NCI-H774 (cell line): ENCODE measurements at places on chromosomes 3 and 15.

- no peak for DNase-seq
Observed at GRCh38 chr3:115162759-115163158, 15.7 kb upstream of the ZBTB20 start.

DNA sequence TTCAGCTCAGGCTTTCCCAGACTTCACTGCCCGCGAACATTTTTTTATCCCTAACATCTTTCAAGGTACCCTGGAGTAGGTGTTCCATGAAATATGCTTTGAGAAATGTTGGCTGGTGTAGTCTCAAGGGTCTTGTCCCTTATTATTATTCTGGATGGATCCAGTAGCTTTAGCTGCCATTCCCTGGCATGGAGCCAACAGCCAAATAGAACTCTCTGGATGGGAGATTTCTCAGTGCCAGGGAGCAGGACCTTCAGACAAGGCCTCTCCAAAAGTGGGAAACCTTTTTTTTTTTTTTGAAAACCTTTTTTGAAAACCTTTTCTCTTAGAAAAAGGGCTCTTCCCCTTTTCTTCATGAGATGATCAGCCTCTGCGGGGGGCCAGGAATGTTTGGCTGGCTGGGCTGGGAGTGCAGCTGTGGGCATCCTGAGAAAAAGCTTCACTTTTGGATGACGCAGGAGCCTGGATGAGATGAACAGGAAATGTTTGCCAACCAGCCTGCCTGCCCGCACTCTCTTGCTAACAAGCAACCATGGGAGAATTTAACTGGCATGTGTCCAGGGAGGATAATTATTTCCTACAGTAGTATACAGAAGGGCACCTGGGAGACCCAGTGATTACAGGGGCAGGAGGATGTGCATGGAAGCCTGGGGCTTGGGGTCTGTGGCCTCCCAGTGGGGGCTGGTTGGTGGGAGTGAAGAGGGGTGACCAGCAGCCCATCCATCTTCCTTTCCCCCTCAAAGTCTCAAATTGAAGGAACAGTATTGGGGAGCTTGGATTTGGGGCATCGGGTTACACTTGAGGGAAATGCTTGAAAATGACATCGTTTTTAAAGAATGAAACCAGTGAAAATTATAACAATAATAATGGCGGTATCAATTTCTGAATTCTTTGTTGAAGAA is 109.1 kb upstream of the LRIG1 start:
- DNase-seq, result peak; percentile 61

DNA sequence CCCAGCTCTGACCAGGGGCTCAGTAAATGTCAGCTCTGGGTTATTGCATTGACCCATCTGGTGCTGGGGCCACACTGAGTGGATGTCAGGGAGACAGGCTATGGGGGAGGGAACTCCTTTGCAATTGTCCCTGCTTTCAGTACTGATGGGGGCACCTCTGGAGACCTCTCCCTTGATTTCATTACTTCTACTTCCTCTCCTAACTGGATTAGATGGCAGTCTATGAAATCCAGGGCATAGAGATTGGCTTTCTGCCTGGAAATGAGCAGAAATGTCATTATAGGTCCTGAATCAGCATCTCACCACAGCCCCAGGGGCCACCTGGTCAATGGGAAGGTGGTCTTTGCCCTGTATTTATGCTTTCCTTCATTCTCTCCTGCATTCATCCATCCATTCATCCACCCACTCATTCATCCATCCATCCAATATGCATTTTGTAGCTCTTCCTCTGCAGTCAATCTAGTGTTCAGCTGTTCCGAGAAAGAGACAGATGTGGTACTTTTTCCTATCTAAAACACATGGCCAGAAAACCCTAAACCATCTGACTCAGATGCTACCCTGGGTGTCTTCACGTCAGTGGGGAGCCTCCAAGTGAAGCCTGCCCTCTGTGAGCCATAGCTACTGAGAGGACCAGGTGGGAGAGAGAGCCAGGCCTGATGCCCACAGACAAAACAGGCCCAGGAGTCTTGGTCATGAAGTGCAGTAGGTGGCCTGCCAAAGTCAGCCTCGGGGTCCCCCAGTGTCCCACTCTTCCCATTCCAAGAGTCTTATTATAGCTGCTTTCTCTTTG is 57.1 kb downstream of the CCDC33 start:
- no peak for DNase-seq

GRCh38 chr15:31262143-31262530 is 64.5 kb upstream of the KLF13 start:
- no peak for DNase-seq

DNA sequence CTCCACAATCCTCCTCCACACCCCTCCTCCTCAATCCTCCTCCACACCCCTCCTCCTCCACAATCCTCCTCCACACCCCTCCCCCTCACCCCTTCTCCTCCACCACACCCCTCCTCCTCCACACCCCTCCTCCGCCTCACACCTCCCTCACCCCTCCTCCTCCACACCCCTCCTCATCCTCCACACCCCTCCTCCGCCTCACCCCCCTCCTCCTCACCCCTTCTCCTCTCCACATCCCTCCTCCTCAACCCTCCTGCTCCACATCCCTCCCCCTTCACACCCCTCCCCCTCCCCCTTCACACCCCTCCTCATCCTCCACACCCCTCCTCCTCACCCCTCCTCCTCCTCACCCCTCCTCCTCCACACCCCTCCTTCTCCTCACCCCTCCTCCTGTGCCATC is 69.8 kb upstream of the BLM start:
- DNase-seq, result no peak

DNA sequence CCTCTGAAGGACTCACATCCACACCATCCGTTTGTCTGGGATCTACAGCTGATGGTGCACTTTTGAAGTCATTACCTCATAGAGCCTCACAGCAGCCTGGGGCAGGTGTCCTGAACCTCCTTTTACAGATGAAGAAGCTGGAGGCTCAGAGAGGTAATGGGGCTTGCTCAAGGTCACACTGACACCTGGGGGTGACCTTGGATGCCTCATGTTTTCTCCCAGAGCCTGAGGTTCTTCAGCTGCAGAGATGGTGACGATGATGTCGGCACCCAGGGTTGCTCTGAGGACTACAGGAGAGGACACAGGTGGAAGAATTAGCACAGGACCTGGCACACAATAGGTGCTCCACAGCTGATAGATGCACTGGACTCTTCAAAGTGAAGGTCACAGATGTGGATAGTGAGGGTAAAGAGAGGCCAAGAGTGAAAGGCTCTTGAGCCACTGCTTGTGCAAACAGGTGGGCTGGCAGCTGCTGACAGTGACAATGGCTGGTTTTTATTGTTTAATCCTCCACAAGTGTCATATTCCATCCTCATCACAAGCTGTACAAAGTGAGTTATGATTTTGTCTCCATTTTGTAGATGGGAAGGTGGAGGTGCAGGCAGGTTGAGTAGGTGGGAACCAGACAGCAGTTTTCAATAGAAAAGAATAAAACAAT is 17.4 kb upstream of the ATP2B2 start:
- DNase-seq, result no peak

DNA sequence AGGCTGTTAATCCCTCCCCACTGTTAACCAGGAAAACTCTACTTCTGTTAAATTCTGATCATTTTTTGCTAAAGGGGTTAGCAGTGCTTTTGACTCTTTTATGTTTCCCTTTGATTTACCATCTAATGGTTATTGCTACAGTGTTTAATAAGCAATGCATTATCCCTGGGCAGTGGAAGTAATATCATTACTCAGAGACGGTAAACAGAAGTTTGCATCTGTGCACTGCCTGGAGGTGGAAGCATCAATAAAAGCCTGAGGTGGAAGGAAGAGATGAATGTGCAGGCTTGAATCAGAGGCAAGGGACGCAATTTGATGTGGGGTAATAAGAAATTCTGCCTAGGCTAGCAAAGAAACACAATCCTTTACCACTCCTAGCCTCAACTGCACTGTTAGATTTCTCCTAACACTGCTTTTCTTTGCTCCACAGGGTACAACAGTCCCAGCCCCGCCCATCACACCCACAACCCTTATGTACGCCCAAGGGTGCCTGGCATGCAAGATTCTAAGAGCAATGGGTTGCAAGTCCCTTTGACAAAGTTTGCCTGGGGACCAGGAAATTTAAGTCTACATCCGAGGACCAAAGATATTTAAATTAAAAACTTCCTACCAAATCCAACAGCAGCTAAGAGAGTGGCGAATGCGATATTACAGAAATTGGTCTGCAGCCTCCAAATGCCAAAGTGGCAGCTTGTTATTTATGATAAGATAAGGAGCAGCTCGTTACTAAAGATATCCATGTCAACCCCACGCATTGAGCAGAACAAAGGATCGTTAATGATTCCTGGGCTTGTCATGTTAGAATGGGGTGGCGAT is 261.4 kb downstream of the FHIT start:
- no peak for DNase-seq

DNA sequence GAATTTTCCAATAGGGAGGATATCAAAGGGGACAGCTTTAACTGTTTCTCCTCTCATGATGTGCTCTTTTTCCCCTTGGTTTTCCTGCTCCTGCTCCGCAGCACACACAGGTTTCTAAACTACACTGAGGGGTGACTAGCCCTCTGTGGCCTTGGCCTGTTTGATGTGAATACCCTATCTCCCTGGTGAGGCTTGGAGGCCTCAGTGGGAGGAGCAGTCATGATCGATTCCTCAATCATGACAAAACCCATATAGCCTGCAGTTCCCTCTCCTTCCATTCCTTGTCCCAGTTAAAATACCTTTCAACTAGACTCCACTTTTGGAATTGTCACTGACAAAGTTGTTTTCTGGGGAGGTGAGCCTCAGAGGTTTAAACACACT is 24.0 kb upstream of the USP3 start:
- DNase-seq, result no peak

DNA sequence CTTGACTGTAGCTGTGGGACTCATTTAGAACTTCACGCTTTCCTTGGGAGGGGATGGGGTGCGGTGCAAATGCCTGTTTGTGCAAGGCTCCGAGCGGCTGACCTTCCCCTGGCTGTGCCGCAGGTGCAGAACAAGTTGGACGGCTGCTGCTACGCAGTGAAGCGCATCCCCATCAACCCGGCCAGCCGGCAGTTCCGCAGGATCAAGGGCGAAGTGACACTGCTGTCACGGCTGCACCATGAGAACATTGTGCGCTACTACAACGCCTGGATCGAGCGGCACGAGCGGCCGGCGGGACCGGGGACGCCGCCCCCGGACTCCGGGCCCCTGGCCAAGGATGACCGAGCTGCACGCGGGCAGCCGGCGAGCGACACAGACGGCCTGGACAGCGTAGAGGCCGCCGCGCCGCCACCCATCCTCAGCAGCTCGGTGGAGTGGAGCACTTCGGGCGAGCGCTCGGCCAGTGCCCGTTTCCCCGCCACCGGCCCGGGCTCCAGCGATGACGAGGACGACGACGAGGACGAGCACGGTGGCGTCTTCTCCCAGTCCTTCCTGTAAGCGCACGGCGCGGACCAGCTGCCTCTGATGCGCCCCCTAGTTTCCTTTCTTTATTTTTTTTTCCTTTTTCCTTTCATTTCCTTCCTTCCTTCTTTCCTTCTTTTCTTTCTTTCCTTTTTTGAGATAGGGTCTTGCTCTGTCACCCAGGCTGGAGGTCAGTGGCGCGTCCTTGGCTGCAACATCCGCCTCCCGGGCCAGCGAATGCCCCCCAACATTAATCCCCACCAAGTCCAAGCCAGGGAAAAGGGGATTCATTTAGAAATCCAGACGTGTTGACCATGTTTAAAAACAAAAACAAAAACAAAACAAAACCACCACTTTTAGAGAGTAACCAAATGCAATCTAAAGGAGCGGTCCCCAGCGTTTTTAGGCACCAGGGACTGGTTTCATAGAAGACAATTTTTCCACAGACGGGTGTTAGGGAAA is 42.7 kb downstream of the EIF2AK4 start:
- DNase-seq, result peak; percentile 48

GRCh38 chr3:11718637-11719405 is 75.1 kb upstream of the VGLL4 start:
- peak; percentile 51 for DNase-seq

DNA sequence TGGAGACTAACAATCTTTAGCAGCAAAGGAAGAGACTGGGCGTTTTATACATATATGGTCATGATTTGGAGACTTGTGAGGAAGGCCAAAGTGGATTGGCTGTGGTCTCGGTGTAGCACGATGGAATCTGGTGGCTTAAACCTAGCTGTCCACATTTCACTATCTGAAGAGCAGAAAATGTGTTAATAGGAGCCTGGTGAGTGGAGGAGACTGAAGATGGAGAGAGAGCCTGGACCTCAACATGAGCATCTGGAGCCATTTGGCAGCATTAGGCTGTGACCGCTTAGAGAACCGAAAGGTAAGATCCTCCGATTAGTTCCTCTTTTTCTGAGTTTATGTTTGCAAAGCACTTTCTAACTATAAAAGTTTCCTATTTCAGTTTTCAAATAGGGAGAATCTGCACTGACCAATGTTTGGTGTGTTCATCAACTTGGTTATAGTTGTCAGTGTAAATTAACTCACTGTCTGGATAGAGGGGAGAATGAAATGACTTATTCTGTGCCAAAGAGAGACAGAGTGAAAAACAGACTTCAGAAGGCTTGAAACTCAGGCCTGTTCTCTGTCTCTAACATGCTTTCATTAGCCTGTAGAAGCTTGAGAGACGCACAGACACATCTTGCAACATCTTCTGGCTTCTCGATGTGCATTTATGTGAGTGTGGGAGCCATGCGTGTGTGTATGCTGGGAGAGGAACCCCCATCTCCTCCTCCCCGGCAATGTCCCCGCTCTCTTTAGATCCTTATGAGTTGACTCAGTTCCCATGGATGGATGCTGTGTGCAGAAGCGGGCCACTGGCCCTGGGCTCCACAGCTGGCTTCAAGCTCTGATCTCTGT is 244.7 kb upstream of the TBL1XR1 start:
- DNase-seq, result no peak

DNA sequence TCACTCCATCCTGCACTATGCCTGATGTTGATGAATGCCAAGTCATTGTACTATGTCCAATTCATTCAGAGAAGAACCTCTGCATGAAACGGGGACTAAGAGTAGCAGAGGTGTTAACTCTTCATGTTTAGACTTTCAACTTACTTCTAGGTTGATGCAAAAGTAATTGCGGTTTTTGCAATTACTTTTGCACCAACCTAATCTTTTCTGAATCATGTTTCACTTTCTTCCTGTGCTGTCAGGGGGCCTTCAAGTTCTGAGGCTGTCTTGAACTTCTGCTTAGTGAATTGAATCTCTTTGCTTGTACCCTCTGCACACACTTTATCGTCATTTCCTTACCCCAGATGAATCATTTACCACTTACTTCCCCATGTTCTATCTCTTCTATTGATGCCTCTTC is 636.2 kb downstream of the NAALADL2 start:
- DNase-seq, result no peak

DNA sequence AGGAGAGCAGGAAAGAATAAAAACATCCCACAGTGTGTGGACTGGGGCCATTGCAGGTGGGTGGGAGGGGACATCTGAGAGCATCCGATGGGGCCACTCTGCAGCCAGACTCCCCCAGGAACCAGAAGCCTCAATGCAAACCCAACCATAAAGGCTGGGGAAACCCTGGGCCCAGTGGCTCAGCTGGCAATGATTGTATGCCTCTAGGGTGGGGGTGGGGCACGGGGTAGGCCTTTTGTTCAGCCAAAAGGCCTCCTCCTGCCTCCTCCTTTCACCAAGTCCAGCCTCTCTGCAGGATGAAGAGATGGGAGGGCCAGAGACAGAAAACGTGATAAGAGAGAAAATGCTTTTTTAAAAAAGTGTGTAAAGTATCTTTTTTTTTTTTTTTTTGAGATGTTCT is 45.5 kb upstream of the HERC1 start:
- no peak for DNase-seq
